Progenitor cell of endocrine pancreas (in vitro differentiated cells): ENCODE measurements at places on chromosomes 1 and 21.

- no peak for DNase-seq
Observed at GRCh38 chr1:19066874-19067181, 110.4 kb upstream of the IFFO2 start.

DNA sequence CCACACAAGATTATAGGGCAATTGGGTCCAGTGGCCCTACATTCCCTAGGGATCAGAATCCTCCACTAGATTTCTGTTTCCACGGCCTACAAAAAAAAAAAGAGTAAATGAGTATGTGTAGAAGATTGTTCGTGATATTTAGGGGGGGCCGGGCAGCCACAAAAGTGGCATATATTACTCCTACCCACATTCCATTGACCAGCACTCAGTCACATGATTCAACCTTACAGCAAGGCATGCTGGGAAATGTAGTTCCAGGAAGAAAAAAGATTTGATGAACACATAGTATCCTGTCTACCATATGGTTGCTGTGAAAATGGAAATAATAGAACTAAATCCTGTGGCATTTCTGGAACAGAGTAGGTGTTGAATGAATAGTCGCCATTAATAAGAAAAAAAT is 43.4 kb upstream of the GJB5 start:
- DNase-seq: no peak

DNA sequence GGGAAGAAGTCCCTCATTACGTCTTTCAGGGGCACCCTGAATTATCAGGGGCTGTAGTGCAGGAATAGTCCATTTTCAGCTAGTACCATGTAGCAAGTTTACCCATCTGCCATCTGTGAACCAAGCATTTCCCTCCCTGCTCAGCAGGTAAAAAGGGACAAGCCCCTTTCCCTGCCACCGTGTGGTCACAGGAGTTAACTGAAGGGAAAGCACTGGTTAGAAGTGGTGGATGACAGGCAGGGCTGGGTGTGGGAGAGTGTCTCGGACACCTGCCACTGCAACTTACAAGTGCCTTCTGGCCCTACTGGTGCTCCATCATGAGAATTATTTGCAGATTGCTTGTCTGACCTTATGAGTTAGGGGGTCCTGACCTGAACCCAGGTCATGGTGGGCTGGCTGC is 32.0 kb upstream of the IGSF5 start:
- DNase-seq: no peak

DNA sequence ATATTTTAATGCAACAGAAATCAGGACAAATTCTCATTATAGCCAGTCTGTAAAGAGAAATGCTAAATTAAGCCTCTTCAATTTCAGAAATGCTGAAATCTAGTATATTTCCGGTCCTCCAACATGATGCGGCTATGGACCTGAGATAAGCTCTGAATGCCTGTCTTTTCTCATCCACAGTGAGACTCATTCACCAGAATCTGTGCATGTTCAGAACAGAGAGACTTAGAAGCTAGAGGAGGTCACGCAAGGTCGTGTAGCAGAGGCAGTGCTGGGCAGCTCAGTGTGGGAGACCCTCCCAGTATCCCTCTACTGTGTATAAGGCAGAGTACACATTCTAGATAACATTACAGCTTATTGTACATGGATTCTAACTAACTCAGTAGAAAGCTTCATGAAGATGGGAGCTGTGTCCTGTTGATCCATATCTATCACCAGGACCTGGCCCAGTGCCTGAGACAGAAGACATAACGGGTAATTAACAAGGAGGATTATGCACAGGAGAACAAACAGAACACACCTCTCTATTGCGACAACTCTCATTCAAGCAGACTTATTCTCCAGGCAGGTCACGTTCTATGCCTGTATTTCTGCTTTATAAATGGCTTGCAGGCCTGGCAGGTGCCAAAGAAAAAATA is 97.0 kb upstream of the COA6 start:
- no peak for DNase-seq

DNA sequence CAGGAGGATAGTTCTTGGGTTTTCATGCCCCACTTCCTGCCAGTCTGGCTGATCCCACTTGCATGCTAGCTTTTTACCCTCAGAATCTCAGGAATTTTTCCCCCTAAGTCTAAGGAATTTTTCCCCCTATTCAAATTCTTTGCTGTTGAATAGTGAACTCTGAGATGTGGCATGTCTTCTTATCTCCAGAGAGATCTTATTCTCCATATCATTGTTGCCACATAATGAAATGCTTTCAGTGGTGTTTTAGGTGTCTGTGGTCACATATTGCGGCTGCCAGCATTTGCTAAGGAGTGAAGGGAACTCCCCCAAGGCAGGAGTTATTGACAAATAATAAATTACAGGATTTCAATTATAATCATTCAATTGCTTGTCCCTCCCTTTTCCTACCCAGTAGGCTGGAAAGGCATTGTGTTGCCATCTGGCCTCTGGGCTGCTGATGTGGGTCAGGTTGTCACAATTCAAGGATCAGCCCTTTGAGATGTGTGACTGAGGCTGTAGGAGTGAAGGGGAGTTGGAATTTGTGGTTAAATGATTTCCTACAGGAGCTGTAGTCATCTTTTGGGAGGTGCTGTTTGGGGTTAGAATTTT is 3.9 kb upstream of the FLG start:
- no peak for DNase-seq

DNA sequence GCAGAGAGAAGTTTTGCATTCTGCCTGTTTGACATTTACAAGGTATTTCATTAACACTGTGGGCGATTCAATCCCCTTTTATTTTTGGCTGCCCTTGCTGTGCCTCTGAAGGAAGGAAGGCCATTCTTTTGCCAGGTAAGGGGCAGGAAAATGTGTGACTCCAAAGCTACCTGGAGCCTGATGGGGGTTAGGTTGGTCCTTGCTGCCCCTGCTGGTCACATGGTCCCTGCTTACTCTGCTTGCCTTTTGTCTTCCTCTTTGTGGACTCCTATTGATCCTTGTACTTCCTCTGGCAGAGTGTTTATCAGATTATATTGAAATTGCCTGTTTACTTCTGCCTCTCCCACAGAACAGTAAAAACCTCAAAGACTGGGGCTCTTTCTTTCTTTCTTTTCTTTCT is 65.7 kb downstream of the ST6GALNAC3 start:
- no peak for DNase-seq

- DNase-seq: no peak
Observed at GRCh38 chr1:53532377-53532776, 73.2 kb downstream of the DMRTB1 start.

DNA sequence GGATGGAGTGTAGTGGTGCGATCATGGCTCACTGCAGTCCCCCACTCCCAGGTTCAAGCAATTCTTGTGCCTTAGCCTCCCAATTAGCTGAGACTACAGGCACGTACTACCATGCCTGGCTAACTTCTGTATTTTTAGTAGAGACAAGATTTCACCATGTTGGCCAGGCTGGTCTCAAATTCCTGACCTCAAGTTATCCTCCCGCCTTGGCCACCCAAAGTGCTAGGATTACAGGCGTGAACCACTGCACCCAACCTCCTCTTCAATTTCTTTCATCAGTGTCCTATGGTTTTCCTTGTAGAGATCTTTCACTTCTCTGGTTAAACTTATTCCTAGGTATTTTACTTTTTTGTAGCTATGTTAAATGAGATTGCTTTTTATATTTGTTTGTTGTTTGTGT is 10.7 kb upstream of the MAST2 start:
- no peak for DNase-seq

DNA sequence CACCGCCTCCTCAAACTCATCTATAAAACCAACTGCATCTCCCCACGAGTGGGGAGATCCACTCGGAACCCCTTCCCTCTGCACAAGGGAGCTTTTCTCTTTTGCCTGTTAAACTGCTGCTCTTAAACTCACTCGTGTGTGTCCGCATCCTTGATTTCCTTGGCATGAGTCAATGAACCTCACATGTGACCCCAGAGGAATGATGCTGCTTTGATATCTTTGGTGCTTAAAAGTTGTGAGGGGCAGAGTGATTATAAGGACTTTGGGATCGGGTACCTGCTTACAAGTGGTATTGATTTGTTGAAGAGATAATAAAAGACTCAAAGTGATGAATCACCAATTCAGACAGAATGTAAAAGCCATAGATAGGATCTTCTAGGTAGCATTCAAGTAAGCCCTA is 125.3 kb downstream of the GREM2 start:
- no peak for DNase-seq

- DNase-seq: no peak
Observed at GRCh38 chr1:108569097-108569728, 9.3 kb downstream of the EEIG2 start.
